ENCODE measurements at places on chromosomes 6 and 20.
A peak's percentile ranks its signal among the peaks of the same experiment; 100 is the strongest.

DNA sequence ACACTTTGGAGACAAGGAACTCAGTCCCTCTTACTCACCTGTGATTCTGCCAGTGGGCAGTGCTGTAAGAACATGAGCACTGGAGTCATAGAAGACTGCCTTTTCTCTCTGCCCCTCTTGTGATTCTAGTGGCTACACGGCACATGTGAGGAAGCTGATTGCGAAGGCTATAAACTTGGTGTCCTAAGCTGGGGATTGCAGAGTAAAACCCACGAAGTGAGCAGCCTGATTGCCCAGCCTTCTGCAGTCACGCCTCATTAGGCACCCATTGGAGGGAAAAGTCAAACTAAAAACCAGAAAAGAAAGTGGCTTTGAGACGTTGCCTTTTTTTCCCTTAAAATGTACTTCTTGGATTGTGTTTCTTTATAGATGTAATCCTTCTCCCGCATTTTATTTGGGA lies 748.4 kb upstream of the CHD6 start:
- H3K4me3 ChIP-seq: no peak overlapping the region
- peaks cover 3% of the 10 kb centered on the region for H3K27me3 ChIP-seq
- no peaks in the 10 kb centered on the region for H3K4me1 ChIP-seq
- no peak for DNase-seq

DNA sequence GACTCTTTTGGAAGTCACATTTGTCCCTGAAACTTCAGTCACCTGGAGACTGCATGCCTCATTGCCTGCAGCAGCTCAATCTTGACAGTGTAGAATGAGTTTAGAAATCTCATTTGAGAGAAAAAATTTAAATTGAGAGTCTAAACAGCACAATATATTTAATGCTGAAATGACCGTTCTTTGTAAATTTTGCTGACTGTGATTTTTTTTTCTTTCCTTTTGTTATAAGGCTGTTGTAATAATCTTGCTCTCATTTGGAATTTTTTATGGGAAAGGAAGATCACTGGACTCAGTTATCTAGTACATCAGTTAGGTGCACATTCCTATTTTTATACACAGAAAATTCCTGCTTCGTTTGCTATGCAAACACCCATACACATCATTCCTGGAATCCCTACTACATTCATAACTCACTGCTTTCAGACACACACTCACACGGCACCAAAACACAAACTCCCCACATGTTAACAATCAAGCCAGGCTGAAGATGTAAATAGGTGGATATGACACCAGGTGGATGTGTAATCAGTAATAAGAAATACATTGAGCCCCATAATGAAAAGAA lies 43.8 kb downstream of the PTCHD4 start:
- no peak overlapping the region for H3K4me3 ChIP-seq
- H3K4me1 ChIP-seq: no peaks in the 10 kb centered on the region
- H3K27ac ChIP-seq: no peak overlapping the region
- no peak for DNase-seq
- no peaks in the 10 kb centered on the region for H3K27me3 ChIP-seq

GRCh38 chr20:62815066-62815991 lies 1.5 kb upstream of the COL9A3 start:
- no peak for DNase-seq
- H3K36me3 ChIP-seq: peaks cover 32% of the 10 kb centered on the region
- no peak overlapping the region for H3K4me3 ChIP-seq
- H3K27me3 ChIP-seq: peaks cover 36% of the 10 kb centered on the region
- H3K27ac ChIP-seq: no peak overlapping the region

DNA sequence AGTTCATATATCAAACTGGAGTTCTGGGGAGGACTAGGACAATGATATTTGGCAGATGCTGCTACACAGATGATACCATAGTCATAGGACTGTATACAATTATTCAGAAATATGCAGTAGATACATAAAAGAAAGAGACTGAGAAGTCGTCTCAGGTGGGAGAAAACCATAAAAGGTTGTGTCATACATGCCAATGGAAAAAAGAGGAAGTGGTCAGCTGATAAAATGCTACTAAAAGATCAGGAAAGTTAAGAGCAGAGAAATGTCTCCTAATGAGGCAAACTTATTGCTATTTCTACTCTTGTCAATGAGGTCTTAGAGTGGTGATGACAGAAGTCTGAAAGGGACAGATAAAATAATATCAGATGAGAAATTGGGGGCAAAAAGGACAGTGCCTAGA lies 407.6 kb downstream of the COL12A1 start:
- H3K4me1 ChIP-seq: no peaks in the 10 kb centered on the region
- no peak for DNase-seq
- no peak overlapping the region for H3K4me3 ChIP-seq
- H3K36me3 ChIP-seq: no peaks in the 10 kb centered on the region
- H3K27me3 ChIP-seq: no peaks in the 10 kb centered on the region

DNA sequence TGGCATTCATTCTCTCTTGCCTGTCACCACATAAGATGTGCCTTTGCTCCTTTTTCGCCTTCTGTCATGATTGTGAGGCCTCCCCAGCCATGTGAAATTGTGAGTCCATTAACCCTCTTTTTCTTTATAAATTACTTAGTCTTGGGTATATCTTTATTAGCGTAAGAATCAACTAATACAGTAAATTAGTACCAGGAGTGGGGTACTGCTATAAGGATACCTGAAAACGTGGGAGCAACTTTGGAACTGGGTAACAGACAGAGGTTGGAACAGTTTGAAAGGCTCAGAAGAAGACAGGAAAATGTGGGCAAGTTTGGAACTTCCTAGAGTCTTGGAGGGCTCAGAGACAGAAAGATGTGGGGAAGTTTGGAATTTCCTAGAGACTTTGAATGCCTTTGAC lies 46.6 kb downstream of the RNF182 start:
- H3K27ac ChIP-seq: no peak overlapping the region
- H3K4me3 ChIP-seq: no peak overlapping the region
- H3K36me3 ChIP-seq: no peaks in the 10 kb centered on the region
- H3K4me1 ChIP-seq: no peaks in the 10 kb centered on the region

DNA sequence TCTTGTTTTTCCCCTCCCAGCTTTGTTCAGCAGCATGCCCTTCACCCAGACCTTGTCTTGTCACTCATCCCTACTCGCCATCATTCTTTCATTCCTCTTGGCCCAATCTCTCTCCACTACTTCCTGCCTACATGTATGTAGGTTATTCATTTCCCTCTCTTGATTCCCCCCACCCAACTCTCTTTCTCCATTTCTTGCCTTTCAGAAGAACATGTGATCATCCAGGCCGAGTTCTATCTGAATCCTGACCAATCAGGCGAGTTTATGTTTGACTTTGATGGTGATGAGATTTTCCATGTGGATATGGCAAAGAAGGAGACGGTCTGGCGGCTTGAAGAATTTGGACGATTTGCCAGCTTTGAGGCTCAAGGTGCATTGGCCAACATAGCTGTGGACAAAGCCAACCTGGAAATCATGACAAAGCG lies 2.6 kb downstream of the HLA-DRA start:
- H3K4me3 ChIP-seq: no peak overlapping the region
- peaks cover 38% of the 10 kb centered on the region for H3K36me3 ChIP-seq
- no peak overlapping the region for H3K27ac ChIP-seq
- no peaks in the 10 kb centered on the region for H3K27me3 ChIP-seq

DNA sequence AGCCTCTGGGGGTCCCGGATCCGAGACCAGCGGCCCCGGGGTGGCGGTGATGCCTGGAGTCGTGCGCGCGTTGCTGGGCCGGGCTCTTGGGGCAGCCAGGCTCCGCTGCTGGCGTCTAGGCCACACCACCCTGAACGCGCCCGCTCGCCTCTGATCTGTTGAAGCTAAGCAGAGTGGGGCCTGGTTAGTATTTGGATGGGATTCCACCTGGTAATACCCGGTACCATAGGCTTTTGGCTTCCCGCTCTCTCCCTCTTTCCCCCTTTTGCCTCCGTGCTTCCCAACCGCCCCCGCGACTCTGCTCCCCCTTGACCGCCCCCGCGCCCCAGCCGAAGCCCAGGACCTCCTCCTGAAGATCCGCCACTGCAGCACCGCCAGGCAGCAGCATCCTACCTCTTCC lies 1383.5 kb upstream of the DEFB115 start:
- H3K4me1 ChIP-seq: no peaks in the 10 kb centered on the region
- no peaks in the 10 kb centered on the region for H3K27me3 ChIP-seq
- H3K36me3 ChIP-seq: no peaks in the 10 kb centered on the region
- DNase-seq: peak; percentile 31
- no peak overlapping the region for H3K4me3 ChIP-seq
- H3K27ac ChIP-seq: no peak overlapping the region

DNA sequence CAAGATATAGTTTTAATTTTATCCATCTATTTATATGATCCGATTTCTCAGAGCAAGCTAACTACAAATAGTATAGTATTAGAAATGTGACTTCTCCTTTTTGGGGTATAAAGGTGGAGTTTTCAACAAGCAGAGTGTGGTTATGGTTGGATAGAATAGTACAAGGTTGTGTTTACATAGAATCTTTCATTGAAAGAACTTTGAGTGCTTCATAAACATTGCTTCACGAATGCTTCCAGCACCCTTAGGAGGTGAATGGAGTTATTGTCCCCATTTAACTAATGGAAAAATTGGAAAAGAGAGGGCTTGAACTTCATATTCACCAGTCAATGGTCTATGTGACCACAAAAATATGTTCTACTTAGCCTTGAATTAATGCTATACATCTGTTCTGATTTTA lies 134.1 kb upstream of the CITED2 start:
- no peaks in the 10 kb centered on the region for H3K27me3 ChIP-seq
- DNase-seq: no peak
- H3K27ac ChIP-seq: no peak overlapping the region
- H3K4me3 ChIP-seq: no peak overlapping the region
- H3K4me1 ChIP-seq: no peaks in the 10 kb centered on the region

DNA sequence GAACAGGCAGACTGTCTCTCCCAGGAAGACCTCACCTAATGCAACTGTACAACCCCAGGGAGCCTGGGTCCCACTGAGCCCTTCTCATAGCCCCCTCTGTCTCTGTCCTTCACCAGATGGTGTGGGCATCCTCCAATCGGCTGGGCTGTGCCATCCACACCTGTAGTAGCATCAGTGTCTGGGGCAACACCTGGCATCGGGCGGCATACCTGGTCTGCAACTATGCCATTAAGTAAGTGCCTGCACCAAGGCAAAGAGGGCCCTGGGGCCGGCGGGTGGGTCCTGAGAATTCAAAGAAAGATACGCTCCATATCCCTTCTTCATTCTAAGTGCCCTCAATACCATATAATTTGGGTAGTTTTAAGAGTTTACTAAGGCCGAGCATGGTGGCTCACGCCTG lies 8.3 kb downstream of the R3HDML start:
- no peaks in the 10 kb centered on the region for H3K4me1 ChIP-seq
- no peak overlapping the region for H3K4me3 ChIP-seq
- no peaks in the 10 kb centered on the region for H3K27me3 ChIP-seq
- no peaks in the 10 kb centered on the region for H3K36me3 ChIP-seq

- DNase-seq: no peak
- no peaks in the 10 kb centered on the region for H3K27me3 ChIP-seq
- H3K4me1 ChIP-seq: no peaks in the 10 kb centered on the region
- no peak overlapping the region for H3K27ac ChIP-seq
- H3K36me3 ChIP-seq: no peaks in the 10 kb centered on the region
Observed at GRCh38 chr20:40938020-40938419, 90.6 kb upstream of the TOP1 start.

DNA sequence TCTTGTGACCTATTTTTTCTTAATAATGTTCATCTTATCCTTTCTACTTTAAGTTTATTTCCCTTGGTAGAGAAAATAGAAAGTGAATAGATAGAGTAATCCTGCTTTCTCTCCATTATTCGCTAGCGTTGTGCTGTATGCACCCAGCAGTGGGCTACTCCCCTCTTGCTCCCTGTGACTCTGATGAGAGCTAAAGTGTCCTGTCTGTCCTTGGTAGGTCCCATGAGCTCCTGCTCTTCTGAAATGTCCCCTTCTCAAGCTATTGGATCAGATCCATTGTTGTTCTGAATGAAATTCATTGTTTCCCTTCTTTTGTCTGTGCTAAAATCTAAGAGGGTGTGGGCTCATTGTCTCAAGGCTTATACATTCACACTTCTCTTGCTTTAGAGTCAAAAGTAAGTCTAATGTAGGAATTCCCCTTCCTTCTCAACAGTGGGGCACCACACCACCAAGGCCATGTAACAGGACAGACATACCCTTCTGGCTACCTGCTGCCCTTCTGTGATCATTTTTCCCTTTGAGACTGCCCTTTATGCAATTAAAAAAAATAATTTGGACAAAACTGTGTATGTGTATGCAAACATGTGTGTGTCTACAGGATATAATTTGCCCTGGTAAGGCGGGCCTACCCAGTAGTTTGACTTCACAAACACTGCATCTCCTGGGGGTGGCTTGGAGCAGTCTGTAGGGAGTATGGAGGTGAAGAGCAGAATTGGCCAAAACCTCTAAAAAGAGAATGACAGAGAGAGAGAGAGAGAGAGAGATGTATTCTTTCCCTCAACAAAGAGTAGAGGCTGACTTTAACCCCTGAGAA lies 167.0 kb upstream of the MYLIP start:
- H3K27me3 ChIP-seq: no peaks in the 10 kb centered on the region
- no peaks in the 10 kb centered on the region for H3K36me3 ChIP-seq
- H3K27ac ChIP-seq: no peak overlapping the region
- DNase-seq: no peak

GRCh38 chr6:165441181-165441580 lies 131.8 kb upstream of the C6orf118 start:
- H3K27me3 ChIP-seq: no peaks in the 10 kb centered on the region
- DNase-seq: no peak
- no peak overlapping the region for H3K4me3 ChIP-seq
- no peak overlapping the region for H3K27ac ChIP-seq
- no peaks in the 10 kb centered on the region for H3K36me3 ChIP-seq

GRCh38 chr6:38942442-38942841 lies 106.1 kb upstream of the GLP1R start:
- H3K27ac ChIP-seq: no peak overlapping the region
- no peaks in the 10 kb centered on the region for H3K27me3 ChIP-seq
- no peak overlapping the region for H3K4me3 ChIP-seq

GRCh38 chr6:1592852-1593251 lies 16.9 kb upstream of the FOXC1 start:
- H3K4me1 ChIP-seq: peaks cover 9% of the 10 kb centered on the region
- H3K36me3 ChIP-seq: no peaks in the 10 kb centered on the region
- no peak overlapping the region for H3K27ac ChIP-seq

- H3K27ac ChIP-seq: no peak overlapping the region
- no peaks in the 10 kb centered on the region for H3K36me3 ChIP-seq
- no peak overlapping the region for H3K4me3 ChIP-seq
- DNase-seq: no peak
Observed at GRCh38 chr6:16725145-16725864, 36.0 kb downstream of the ATXN1 start.

DNA sequence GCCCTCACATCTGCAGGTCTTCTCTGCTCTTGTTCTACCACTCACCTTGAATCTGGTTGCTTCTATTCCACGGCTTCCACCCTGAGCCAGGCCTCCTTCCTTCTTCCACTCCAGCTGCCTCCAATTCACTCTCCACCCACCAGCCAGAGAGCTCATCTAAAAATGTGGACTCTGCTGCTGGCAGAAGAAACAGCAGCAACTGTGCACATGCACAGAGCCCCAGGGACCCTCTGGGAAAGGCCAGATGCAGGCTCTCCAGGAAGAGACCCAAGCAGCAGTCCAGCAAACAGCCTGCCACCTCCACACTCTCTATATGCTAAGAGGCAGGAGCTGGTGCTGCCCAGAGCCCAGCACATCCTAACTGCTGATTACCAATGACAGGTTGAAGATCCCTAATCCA lies 162.6 kb upstream of the TOP1 start:
- peaks cover 10% of the 10 kb centered on the region for H3K4me1 ChIP-seq
- peak; percentile 56 for DNase-seq
- no peaks in the 10 kb centered on the region for H3K27me3 ChIP-seq
- no peaks in the 10 kb centered on the region for H3K36me3 ChIP-seq
- H3K4me3 ChIP-seq: no peak overlapping the region

All from heart left ventricle (tissue), 16 donors.